ENCODE measurements at places on chromosomes 5 and 9. TPM values are rescaled to one million over a fixed set of nuclear protein-coding genes. Genes with fewer than 3 reads are reported as not detected.
A peak's percentile ranks its signal among the peaks of the same experiment; 100 is the strongest.

The OR1L6 gene
- not detected for total RNA-seq

DNA sequence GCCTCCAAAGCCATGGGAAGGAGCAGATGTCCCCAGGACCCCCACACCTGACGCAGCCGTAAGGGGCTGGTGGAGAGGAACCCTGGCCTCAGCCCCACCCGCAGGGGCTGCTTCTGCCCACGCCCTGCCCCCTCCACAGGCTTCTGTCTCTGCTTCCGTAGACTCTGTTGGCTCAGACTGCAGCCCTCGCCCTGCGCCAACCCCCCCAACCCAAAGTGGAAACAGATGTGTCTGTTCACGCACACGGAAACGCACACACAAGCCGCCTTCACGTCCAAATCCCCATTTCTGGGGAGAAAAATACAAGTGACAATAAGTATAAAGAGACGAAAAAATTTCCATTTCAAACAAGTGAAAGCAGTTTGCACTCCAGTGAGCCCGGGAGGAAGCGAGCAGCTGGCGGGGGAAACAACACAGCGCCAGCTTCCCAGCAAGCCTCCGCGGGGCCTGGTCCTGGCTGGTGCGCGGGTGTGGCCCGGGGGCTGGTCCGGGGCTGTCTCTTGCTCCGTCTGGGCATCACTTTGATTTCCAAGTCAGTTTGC lies 32.6 kb upstream of the RXRA start:
- peaks cover 16% of the 10 kb centered on the region for H3K27me3 ChIP-seq
- no peaks in the 10 kb centered on the region for H3K36me3 ChIP-seq
- H3K27ac ChIP-seq: no peak overlapping the region

GRCh38 chr5:25107853-25108252 lies 463.1 kb upstream of the CDH10 start:
- H3K27ac ChIP-seq: no peak overlapping the region
- H3K4me1 ChIP-seq: no peaks in the 10 kb centered on the region
- H3K36me3 ChIP-seq: no peaks in the 10 kb centered on the region
- no peaks in the 10 kb centered on the region for H3K27me3 ChIP-seq
- H3K4me3 ChIP-seq: no peak overlapping the region

The WNT8A gene
- total RNA-seq: not detected

The GZMA gene
- total RNA-seq: 1.8 TPM

- H3K27ac ChIP-seq: no peak overlapping the region
- no peak overlapping the region for H3K4me3 ChIP-seq
- no peaks in the 10 kb centered on the region for H3K36me3 ChIP-seq
- H3K27me3 ChIP-seq: no peaks in the 10 kb centered on the region
These were observed 81.6 kb upstream of the CKMT2 start for GRCh38 chr5:81151546-81151945.

GRCh38 chr5:33611877-33612276 lies 171.1 kb downstream of the TARS1 start:
- no peaks in the 10 kb centered on the region for H3K27me3 ChIP-seq
- no peaks in the 10 kb centered on the region for H3K4me1 ChIP-seq
- H3K27ac ChIP-seq: no peak overlapping the region
- H3K36me3 ChIP-seq: no peaks in the 10 kb centered on the region
- peak; percentile 7 for DNase-seq

- H3K4me1 ChIP-seq: no peaks in the 10 kb centered on the region
- no peaks in the 10 kb centered on the region for H3K27me3 ChIP-seq
- H3K36me3 ChIP-seq: no peaks in the 10 kb centered on the region
- no peak for DNase-seq
- no peak overlapping the region for H3K4me3 ChIP-seq
These were observed 69.0 kb upstream of the FST start for GRCh38 chr5:53411388-53411787.

DNA sequence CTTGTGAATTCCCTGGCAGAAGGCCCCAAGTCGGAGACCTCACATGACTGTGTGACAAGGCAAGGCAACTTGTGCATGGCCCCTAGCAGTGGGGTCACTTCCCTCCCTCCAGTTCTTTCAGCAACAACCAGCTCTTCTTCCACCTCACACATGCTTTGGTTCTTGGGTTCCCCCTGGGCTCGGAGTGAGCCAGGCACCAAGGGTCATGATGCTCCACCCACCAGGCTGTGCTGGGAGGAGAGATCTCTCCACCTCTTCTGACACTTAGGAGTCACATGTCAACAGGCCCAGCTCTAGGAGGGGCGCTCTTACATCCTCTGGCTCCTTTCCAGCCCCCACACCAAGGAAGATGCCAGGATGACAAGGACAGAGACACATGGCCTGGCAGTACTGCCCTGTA lies 56.7 kb downstream of the CDH6 start:
- DNase-seq: no peak
- H3K27ac ChIP-seq: no peak overlapping the region
- no peaks in the 10 kb centered on the region for H3K4me1 ChIP-seq
- H3K4me3 ChIP-seq: no peak overlapping the region
- H3K36me3 ChIP-seq: no peaks in the 10 kb centered on the region

DNA sequence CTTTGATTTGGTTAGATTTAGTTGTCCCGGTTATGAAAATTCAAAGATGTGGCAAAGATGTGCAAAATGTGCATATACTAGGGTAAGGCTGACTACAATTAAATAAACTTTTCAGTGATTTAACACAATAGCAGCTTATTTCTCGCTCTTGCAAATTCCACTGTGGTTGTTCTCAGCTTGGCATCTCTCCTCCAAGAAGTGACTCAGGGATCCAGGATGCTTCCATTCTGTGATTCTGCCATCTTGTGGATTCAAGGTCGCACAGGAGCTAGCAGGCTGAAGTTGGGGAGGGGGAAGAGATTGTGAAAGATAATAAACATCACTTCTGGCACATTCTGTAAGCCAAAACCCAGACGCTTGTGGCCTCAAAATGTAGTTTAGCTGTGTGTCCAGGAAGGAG lies 60.1 kb upstream of the TGFBR1 start:
- no peak for DNase-seq
- H3K36me3 ChIP-seq: peaks cover 33% of the 10 kb centered on the region
- H3K4me3 ChIP-seq: no peak overlapping the region

GRCh38 chr5:15495026-15495425 lies 5.0 kb upstream of the FBXL7 start:
- H3K4me1 ChIP-seq: no peaks in the 10 kb centered on the region
- peaks cover 7% of the 10 kb centered on the region for H3K27me3 ChIP-seq
- no peaks in the 10 kb centered on the region for H3K36me3 ChIP-seq
- DNase-seq: no peak
- no peak overlapping the region for H3K4me3 ChIP-seq
- H3K27ac ChIP-seq: no peak overlapping the region

DNA sequence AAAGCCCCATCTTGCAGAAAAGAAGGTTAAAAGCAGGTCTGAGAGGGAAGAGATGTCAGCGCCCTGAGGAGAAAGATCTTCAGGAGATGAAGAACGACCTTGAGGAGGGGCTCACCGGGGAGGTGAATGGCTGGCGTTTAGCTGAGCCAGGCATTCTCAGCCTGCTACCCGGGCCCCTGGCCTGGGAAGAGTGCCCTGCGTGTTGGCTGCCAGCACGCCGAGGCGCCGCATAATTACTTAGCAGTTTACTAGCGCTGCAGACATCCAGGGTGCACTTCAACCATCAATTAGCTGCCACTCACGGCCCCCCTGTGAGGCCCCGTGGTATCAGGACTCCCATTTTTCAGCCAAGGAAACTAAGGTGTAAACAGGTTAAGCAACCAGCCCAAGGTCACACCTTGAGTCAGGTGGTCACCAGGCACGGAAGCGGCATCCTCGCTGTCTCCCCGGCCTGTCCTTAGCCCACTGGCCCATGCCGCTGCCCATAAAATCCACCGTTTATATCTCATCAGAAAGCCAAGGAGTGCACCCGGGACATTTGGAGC lies 551.9 kb downstream of the BNC2 start:
- no peaks in the 10 kb centered on the region for H3K4me1 ChIP-seq
- no peak for DNase-seq
- no peaks in the 10 kb centered on the region for H3K27me3 ChIP-seq
- no peaks in the 10 kb centered on the region for H3K36me3 ChIP-seq
- no peak overlapping the region for H3K4me3 ChIP-seq

The AGXT2 gene
- total RNA-seq: not detected

DNA sequence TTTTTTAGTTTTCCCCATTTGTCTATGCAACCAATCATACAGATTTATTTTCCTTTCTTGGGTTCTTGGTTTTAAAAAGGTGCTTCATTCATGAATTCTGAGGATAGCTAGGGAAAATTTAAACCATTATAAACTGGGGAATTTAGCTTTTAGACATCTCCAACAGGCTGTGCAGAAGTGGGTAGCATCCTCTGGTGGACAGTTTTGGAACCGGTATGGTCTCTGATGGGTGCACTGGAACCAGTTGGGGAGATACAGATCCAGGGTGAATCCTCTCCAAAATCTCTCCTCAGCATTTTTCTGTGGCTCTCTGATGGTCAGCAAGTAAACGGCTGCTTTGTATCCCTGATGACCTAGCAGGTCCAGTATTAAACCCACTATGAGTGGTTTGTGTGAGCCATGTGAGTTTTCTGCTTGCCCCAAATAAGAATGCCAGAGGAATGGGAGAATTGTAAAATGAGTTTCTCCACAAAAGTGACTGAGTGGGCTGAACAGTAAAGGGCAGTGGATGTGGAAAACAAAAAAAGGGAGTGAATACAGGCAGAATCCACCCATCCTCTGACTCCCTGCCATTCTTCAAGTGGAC lies 9.1 kb upstream of the DNAJC25 start:
- H3K27me3 ChIP-seq: no peaks in the 10 kb centered on the region
- no peaks in the 10 kb centered on the region for H3K36me3 ChIP-seq
- no peak overlapping the region for H3K27ac ChIP-seq
- no peak overlapping the region for H3K4me3 ChIP-seq
- peak; percentile 45 for DNase-seq

DNA sequence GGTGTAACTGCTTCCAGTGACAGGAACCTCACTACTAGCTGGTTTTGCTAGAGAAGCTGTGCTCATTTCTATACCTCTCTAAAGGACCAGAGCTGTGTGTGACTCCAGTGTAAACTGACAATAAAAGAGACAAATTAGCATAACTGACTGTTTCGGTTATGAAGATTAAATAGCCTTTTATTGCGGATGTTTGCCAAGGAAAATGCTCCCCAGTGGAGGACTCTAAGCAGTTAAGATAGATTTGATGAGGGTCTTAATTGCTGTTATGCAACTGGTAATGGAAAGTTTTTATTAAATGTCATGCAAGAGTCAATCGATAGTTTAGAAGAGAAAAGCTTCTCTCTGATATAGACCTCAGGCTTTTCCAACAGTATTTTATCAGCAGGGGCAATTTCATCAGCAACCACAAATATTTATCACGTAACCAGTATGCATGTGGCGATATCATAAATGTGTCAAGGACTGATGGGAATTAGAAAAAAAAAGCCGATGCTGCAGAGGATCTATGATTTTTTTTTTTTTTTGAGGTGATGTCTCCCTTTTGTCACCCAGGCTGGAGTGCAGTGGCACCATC lies 275.2 kb upstream of the DMAC1 start:
- DNase-seq: no peak
- H3K27me3 ChIP-seq: no peaks in the 10 kb centered on the region
- H3K27ac ChIP-seq: no peak overlapping the region
- H3K36me3 ChIP-seq: no peaks in the 10 kb centered on the region
- H3K4me1 ChIP-seq: no peaks in the 10 kb centered on the region

The SPATA31C1 gene
- not detected for total RNA-seq

The PTGES gene
- total RNA-seq: 3.6 TPM

GRCh38 chr9:112224401-112225289 lies 49.5 kb upstream of the SUSD1 start:
- no peak for DNase-seq
- H3K4me3 ChIP-seq: no peak overlapping the region
- H3K36me3 ChIP-seq: peaks cover 93% of the 10 kb centered on the region
- H3K27me3 ChIP-seq: no peaks in the 10 kb centered on the region

- no peaks in the 10 kb centered on the region for H3K27me3 ChIP-seq
- H3K4me3 ChIP-seq: no peak overlapping the region
- H3K4me1 ChIP-seq: no peaks in the 10 kb centered on the region
- no peaks in the 10 kb centered on the region for H3K36me3 ChIP-seq
- DNase-seq: no peak
These were observed 636.1 kb upstream of the KLF4 start for GRCh38 chr9:108125625-108126024.

GRCh38 chr9:109437286-109437685 lies 60.8 kb downstream of the PTPN3 start:
- no peaks in the 10 kb centered on the region for H3K27me3 ChIP-seq
- H3K36me3 ChIP-seq: peaks cover 5% of the 10 kb centered on the region
- H3K4me3 ChIP-seq: no peak overlapping the region
- no peak for DNase-seq

DNA sequence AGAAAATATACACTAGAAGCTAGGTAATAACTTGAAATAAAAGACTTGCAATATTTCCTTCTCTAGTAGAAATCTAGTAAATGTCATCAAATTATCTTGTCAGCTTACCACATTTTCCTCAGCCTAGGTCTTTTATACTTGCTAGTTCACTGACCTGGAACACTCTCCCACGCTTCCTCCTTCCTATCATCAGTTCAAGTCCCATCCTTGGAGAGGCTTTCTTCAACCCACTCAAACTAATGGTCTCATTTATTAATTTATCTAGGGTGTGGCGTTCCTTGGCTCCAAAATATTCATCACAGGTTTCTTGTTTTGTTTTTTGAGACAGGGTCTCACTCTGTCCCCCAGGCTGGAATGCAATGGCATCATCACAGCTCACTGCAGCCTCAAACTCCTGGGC lies 2.9 kb downstream of the FAM13B start:
- H3K27ac ChIP-seq: no peak overlapping the region
- DNase-seq: no peak
- peaks cover 30% of the 10 kb centered on the region for H3K4me1 ChIP-seq
- H3K27me3 ChIP-seq: no peaks in the 10 kb centered on the region

GRCh38 chr9:83196946-83197345 lies 134.0 kb upstream of the RASEF start:
- H3K27ac ChIP-seq: no peak overlapping the region
- no peak for DNase-seq
- H3K27me3 ChIP-seq: no peaks in the 10 kb centered on the region

The VPS13A gene
- total RNA-seq: 87.6 TPM

GRCh38 chr9:115628426-115628825 lies 510.5 kb upstream of the TNC start:
- no peak overlapping the region for H3K4me3 ChIP-seq
- no peaks in the 10 kb centered on the region for H3K36me3 ChIP-seq
- H3K4me1 ChIP-seq: no peaks in the 10 kb centered on the region
- no peaks in the 10 kb centered on the region for H3K27me3 ChIP-seq
- DNase-seq: no peak
- H3K27ac ChIP-seq: no peak overlapping the region

The ADAMTSL2 gene
- 3.3 TPM for total RNA-seq

DNA sequence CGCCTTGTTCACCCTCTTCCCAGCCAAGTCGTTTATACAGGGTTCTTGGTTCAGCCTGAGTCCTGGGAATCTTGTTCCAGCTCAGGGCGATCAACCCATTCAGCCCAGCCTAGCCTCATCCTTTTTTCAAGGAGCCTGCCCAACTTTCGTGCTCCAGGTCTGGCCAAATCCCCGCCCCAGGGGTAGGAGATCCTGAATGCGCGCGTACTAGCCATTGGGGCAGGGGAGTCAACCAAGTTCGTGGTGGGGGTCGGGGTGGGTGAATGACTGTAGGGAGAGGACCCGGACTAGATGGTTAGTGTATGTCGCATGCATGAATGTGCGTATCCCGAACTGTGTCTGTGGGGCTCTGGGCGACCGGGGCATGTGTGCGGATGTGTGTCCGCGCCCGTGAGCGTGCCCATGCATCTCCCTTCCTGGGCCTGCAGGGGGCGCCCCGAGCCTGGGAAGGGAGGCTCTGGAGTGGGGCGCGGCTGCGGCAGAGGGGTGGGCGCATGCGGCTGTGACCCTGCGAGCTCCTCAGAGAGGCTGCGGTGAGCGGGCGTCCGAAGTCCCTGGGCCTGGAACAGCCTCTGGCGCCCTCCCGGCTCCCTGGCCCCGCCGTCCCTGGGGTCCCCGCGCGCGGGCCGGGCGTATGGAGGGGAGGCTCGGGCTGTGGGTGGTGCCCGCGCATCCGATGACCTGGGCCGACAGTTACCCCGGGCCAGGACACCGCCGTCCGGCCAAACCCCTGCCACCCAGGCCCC lies 8.7 kb downstream of the CCL21 start:
- H3K27me3 ChIP-seq: no peaks in the 10 kb centered on the region
- H3K27ac ChIP-seq: peak overlapping the region; percentile 77
- H3K4me3 ChIP-seq: peak overlapping the region; percentile 72
- DNase-seq: peak; percentile 80
- peaks cover 7% of the 10 kb centered on the region for H3K4me1 ChIP-seq

Data from stomach (tissue), 19 donors.